OCI-LY7 (cell line): ENCODE measurements at places on chromosomes 5 and 9.

- no peak for DNase-seq
Measured at GRCh38 chr5:42423285-42424165, at the start of gene GHR. Gene GHR, plus strand, starts transcription at chr5:42423439. Its CDS starts 142,436 bp downstream, at chr5:42565875.

- no peak for DNase-seq
Measured at GRCh38 chr5:170923910-170924620, 62.2 kb downstream of the RANBP17 start.

DNA sequence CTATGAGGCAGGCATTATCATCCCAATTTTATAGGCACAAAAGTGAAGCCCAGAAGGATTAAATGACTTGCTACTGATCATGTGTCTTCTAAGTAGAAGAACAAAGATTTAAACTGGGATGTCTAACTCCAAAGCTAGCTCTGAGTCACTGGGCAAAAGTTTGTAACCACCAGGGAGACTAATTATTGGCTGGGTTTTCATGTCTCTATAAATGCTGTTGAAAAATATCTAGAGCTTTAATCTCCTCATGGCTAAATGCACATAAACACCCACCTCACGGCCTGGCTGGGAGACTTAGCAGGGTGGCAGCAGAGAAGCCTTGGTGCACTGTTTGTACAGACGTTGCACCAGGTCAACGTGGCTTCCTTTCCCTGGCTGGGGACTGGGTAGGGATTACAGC lies 144.6 kb downstream of the MELK start:
- no peak for DNase-seq

DNA sequence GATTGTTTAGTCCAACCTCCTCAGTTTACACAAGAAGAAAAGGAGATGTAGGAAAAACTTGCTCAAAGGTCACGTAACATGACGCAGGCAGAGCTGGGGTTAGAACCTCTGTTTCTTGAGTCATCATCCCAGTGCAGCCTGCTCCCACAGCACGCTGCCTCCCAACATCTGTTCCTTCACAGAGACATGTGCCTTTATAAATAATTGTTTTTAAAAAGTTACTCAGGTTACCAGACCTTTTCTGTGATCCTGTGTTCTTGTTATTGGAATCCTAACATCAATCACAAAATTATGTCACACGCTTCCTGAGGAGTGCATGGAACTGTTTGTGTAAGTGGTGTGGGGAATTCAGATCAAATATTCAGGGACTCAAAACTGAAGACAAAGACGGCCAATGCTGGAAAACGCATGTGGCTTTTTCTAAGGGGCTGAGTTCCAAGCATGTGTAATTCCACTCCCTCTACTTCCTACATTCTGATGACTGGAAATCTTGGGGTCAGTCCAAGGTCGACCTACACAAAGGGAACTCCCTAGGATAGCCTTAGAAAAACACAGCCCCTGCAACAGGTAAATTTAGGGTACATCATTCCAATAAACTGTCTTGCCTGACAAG lies 184.3 kb downstream of the TSSK1B start:
- DNase-seq, result no peak

- no peak for DNase-seq
Measured at GRCh38 chr9:134494905-134495304, 146.7 kb upstream of the COL5A1 start.
